Esophagus muscularis mucosa (tissue), 4 donors: ENCODE measurements at places on chromosomes 4 and X. TPM values are rescaled to one million over a fixed set of nuclear protein-coding genes. Genes with fewer than 3 reads are reported as not detected.

GRCh38 chr4:179666226-179666625, 2224.0 kb upstream of the AGA start:
- H3K27ac ChIP-seq: no peak overlapping the region
- H3K4me1 ChIP-seq: no peaks in the 10 kb centered on the region
- no peaks in the 10 kb centered on the region for H3K36me3 ChIP-seq
- no peaks in the 10 kb centered on the region for H3K27me3 ChIP-seq

DNA sequence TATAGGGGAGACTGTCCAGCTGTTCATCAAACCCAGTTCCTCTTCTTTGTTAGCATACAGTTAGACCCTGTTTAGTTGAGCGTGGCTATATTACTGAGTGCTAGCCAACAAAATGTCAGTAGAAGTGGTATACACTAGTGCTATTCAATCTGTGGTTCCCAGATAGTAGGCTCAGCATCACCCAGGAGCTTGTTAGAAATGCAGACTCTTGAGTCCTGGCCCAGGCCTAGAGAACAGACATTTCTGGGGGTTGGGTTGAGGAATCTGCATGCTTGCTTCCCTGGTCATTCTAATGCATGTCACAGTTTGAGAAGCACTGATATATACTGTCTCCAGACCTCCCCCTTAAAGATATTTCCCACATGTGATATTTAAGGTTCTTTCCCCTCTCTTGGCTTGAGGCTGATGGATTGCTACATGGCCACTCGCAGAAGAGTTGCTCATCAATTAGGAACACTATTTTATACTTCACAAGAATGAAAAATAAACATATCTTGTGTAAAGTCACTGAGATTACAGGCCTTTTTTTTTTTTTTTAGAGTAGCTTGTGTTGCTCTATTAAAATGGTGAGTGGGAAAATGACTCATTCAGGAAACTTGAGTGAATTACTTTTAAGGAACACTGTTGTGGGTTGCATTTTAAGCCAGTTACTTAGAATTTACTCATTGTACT, 289.0 kb downstream of the STIM2 start:
- no peaks in the 10 kb centered on the region for H3K27me3 ChIP-seq
- no peak overlapping the region for H3K4me3 ChIP-seq

DNA sequence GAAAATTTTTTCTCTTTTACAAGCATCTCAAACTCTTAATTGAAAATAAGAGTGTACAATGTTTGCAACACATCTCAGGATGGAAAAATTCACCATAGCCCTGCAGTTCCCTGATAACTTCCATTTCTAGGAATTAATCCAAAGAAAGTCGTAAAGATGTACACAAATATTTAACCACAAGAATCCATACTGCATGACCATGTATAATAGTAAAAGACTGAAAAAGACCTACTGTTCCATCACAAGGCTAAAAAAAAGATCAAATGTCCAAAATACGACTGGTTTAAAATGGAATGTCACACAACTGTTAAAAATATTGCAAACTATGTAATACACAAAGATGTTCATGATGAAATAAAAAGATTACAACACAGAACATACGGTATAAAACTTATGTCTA, 32.1 kb downstream of the HUWE1 start:
- peaks cover 11% of the 10 kb centered on the region for H3K36me3 ChIP-seq
- no peak for DNase-seq
- no peaks in the 10 kb centered on the region for H3K27me3 ChIP-seq
- H3K4me1 ChIP-seq: peaks cover 10% of the 10 kb centered on the region

- no peaks in the 10 kb centered on the region for H3K36me3 ChIP-seq
- H3K27ac ChIP-seq: no peak overlapping the region
- H3K4me1 ChIP-seq: no peaks in the 10 kb centered on the region
- no peak overlapping the region for H3K4me3 ChIP-seq
Observed at GRCh38 chrX:129013574-129013973, 509.7 kb downstream of the SMARCA1 start.

GRCh38 chr4:8395504-8396296, 44.8 kb downstream of the ACOX3 start:
- no peaks in the 10 kb centered on the region for H3K27me3 ChIP-seq
- H3K4me3 ChIP-seq: no peak overlapping the region
- peaks cover 16% of the 10 kb centered on the region for H3K36me3 ChIP-seq
- peaks cover 37% of the 10 kb centered on the region for H3K4me1 ChIP-seq

GRCh38 chr4:6701371-6701770, 7.7 kb downstream of the S100P start:
- DNase-seq: no peak
- H3K4me1 ChIP-seq: peaks cover 32% of the 10 kb centered on the region
- peaks cover 29% of the 10 kb centered on the region for H3K36me3 ChIP-seq
- no peak overlapping the region for H3K4me3 ChIP-seq

GRCh38 chrX:63250253-63250868, 100.8 kb downstream of the SPIN4 start:
- no peaks in the 10 kb centered on the region for H3K36me3 ChIP-seq
- H3K4me1 ChIP-seq: no peaks in the 10 kb centered on the region
- DNase-seq: no peak
- H3K4me3 ChIP-seq: no peak overlapping the region
- no peaks in the 10 kb centered on the region for H3K27me3 ChIP-seq

DNA sequence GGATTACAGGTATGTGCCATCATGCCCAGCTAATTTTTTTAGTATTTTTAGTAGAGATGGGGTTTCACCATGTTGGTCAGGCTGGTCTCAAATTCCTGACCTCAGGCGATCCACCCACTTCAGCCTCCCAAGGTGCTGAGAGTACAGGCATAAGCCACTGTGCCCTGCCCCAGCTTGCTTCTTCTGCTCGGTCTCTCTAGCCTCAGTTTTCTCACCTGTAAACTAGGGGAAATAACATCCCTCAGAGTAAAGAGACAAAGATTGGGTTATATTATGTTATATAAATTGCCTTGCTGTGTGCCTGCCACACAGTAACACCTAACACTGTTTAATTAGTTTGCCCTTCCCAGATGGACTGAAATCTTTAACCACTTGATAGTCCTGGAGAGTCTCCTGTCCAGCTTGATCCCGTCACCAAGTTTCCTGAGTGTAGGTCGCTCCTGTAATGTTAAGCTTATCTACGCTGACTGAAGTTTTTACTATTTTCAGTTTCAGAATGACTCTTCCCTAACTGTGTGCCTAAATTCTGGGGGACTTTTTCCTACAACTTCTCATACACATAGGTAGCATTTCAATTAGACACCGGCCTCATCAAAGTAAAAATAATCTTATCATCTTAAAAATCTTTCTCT, 412.7 kb upstream of the TENM3 start:
- H3K27ac ChIP-seq: no peak overlapping the region
- no peak overlapping the region for H3K4me3 ChIP-seq
- H3K27me3 ChIP-seq: no peaks in the 10 kb centered on the region
- no peaks in the 10 kb centered on the region for H3K4me1 ChIP-seq

GRCh38 chrX:371907-372306, 14.8 kb downstream of the PPP2R3B start:
- DNase-seq: no peak
- H3K27me3 ChIP-seq: peaks cover 11% of the 10 kb centered on the region
- H3K4me1 ChIP-seq: peaks cover 24% of the 10 kb centered on the region
- H3K4me3 ChIP-seq: no peak overlapping the region
- H3K27ac ChIP-seq: no peak overlapping the region

- H3K27ac ChIP-seq: no peak overlapping the region
- H3K27me3 ChIP-seq: no peaks in the 10 kb centered on the region
- no peaks in the 10 kb centered on the region for H3K36me3 ChIP-seq
- DNase-seq: peak; percentile 60
- H3K4me3 ChIP-seq: no peak overlapping the region
- no peaks in the 10 kb centered on the region for H3K4me1 ChIP-seq
Observed at GRCh38 chr4:48949518-48950219, 36.4 kb upstream of the CWH43 start.

GRCh38 chrX:132741689-132742088, 216.7 kb downstream of the HS6ST2 start:
- no peak overlapping the region for H3K4me3 ChIP-seq
- DNase-seq: no peak
- H3K27me3 ChIP-seq: no peaks in the 10 kb centered on the region
- H3K27ac ChIP-seq: no peak overlapping the region
- H3K36me3 ChIP-seq: no peaks in the 10 kb centered on the region

DNA sequence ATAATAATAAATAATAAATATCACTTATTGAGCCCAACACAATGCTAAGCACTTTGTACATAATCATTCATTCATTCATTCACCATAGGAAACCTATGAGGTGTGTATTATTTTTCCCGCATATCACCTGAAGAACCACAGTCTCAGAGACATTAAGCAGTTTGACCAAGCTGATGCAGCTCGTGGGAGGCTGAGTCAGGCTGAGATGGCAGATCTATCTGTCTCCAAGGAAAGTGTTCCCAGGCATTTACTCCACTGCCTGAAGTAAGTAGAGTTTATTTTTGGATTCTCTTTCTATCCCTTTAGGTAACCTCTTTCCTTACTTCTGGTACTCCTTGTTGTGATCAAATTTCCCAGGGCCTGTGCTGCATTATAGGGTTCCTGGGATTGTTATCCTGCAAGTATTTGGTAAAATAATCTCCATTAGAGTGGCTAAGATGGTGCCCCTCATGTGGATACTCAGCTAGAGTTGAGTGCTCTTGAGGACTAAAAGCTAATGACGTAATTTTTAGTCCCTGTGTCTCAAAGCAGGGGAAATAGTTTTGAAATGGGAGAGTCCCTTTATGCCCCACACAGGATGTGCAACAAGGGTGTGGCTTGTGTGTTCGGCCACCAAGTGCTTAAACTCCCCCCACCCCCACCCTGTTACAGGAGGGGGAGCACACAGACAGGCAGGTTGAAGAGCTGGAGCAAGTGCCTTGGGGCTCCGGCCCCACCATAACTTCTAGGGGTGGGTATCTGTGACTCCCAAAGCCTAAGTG, 467.0 kb downstream of the STIM2 start:
- no peak for DNase-seq
- no peaks in the 10 kb centered on the region for H3K4me1 ChIP-seq
- no peak overlapping the region for H3K27ac ChIP-seq
- no peaks in the 10 kb centered on the region for H3K27me3 ChIP-seq
- H3K36me3 ChIP-seq: no peaks in the 10 kb centered on the region

- H3K4me1 ChIP-seq: no peaks in the 10 kb centered on the region
- H3K27ac ChIP-seq: no peak overlapping the region
- H3K4me3 ChIP-seq: no peak overlapping the region
Observed at GRCh38 chr4:35052546-35052945, 1191.8 kb downstream of the ARAP2 start.

DNA sequence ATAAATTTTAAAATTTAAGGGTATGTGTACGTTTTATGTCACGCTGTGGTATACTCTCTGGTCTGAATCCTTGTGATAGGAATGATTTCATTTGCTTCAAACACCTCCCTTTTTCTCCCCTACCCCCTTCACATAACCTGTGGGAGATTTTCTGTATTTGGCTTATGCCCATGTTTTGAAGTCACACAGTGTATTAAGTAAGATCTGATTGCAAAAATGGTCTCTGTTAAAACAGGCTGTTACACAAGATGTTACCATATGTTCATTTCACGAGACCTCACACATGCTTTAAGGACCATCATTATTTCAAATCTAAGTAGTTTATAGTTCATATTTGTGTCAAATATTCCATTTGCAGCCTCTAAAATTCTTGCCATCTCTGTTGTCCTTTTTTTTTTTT, 63.5 kb downstream of the TMEM131L start:
- peaks cover 39% of the 10 kb centered on the region for H3K4me1 ChIP-seq
- no peak overlapping the region for H3K4me3 ChIP-seq
- H3K27ac ChIP-seq: no peak overlapping the region

DNA sequence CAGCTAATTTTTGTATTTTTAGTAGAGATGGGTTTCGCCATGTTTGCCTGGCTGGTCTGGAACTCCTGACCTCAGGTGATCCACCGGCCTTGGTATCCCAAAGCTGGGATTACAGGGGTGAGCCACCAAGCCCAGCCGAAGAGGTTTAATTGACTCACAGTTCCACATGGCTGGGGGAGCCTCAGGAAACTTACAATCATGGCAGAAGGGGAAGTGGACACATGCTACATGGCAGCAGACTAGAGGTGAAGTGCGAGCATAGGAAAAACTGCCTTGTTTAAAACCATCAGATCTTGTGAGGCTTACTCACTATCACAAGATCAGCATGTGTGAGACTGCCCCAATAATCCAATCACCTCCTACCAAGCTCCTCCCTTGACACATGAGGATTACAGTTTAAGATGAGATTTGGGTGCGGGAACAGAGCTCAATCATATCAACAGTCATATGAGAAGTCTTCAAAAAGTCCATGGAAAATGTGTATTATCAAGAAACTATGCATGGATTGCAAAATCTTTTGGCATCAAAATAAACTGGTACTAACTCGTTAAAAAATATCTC, 25.8 kb upstream of the RPL39 start:
- H3K27me3 ChIP-seq: no peaks in the 10 kb centered on the region
- no peak overlapping the region for H3K27ac ChIP-seq
- H3K4me1 ChIP-seq: no peaks in the 10 kb centered on the region
- no peaks in the 10 kb centered on the region for H3K36me3 ChIP-seq

DNA sequence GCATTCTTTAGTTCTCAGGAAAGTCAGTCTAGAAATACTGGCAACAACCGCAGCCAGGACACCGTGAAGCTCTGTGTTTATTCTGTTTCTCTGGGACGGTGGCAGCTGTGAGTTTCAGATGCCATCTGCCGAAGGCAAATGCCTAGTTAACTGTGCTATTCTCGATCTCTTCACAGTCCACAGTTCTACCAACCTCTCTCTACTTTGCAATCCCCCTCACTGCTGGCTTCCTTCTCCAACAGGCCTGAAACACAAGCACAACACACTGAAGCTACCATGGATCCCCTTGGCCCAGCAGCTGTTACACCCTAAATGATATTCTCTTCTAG, 118.8 kb downstream of the ZNF827 start:
- H3K4me1 ChIP-seq: peaks cover 22% of the 10 kb centered on the region
- no peak for DNase-seq
- H3K4me3 ChIP-seq: no peak overlapping the region
- H3K36me3 ChIP-seq: no peaks in the 10 kb centered on the region
- H3K27me3 ChIP-seq: no peaks in the 10 kb centered on the region

GRCh38 chr4:5638976-5639375, 69.4 kb downstream of the EVC2 start:
- peaks cover 27% of the 10 kb centered on the region for H3K36me3 ChIP-seq
- H3K27ac ChIP-seq: no peak overlapping the region
- no peaks in the 10 kb centered on the region for H3K4me1 ChIP-seq
- no peak for DNase-seq
- H3K4me3 ChIP-seq: no peak overlapping the region

DNA sequence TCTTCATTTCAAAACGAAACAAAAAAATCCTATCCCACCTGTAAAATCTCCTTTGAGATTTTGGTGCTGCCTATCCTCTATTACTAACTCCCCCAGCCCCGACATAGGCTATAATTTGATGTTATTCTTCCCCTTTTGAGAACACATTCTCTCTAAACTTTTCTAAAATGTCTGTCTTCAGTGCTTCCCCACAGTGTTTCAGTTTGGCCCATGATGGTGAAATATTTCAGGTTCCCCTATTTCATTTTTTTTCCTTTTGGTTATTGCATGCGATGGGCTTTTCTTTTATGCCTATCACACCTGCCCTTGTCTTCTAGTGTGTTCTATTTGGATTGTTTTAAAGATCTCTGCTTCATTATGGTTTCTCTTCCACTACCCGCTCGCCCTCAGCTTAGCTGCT, 14.7 kb downstream of the BCORL1 start:
- no peaks in the 10 kb centered on the region for H3K27me3 ChIP-seq
- H3K4me1 ChIP-seq: peaks cover 14% of the 10 kb centered on the region
- no peaks in the 10 kb centered on the region for H3K36me3 ChIP-seq
- H3K4me3 ChIP-seq: no peak overlapping the region

GRCh38 chrX:109848461-109849050, 115.5 kb upstream of the ACSL4 start:
- no peak overlapping the region for H3K4me3 ChIP-seq
- H3K4me1 ChIP-seq: no peaks in the 10 kb centered on the region
- no peak overlapping the region for H3K27ac ChIP-seq
- H3K36me3 ChIP-seq: no peaks in the 10 kb centered on the region

The H2AZ1 gene
- 193 TPM for total RNA-seq

The ARAP2 gene
- 8.3 TPM for total RNA-seq

The KIF4A gene
- 0.40 TPM for total RNA-seq

The TLR10 gene
- total RNA-seq: not detected

The CABS1 gene
- not detected for total RNA-seq

The PDLIM3 gene
- 2,098 TPM for total RNA-seq

The WDR17 gene
- 3.2 TPM for total RNA-seq

The SORBS2 gene
- 821 TPM for total RNA-seq

The DUX4 gene
- total RNA-seq: not detected
